Stimulated activated CD4-positive, alpha-beta T cell treated with anti-CD3 and anti-CD28 coated beads, Interleukin-4, amount 100 ng/mL, for 48 hours (primary cell): ENCODE measurements at places on chromosomes 6 and 20.

GRCh38 chr20:7264137-7264536 lies 496.7 kb downstream of the BMP2 start:
- no peak for DNase-seq

DNA sequence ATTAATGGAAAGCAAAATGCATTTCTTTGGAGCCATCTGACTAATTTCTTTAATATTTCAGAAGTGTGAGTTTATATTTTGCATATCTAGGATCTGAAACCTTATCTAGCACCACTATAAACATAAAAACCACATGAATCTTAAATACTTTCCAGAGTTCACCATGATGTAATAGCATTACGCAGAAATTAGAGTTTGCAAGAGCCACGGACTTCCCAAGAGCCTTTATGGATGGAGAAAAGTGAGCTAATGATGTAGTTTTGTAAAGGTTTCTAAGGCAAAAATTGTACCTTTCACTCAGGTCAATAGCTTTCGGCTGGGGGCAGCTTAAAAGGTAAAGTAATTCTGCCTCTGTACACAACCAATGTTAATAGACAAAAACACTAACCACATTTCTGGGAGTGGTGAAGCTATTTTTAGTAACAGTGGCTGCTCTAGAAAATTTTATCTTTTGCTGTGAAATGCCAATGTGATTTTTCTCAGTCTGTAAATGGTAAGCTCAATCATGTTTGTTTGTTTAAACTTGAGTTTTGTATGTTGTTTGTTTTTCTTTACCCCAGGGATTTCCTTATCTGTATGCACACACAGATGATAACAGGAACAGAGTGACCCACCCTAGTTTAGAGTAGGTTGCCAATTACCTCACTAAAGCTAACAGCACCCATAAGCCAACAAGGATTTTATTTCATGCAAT lies 80.5 kb downstream of the FILIP1 start:
- DNase-seq = no peak

- no peak for DNase-seq
Measured at GRCh38 chr6:5121479-5121878, 36.3 kb downstream of the PPP1R3G start.

DNA sequence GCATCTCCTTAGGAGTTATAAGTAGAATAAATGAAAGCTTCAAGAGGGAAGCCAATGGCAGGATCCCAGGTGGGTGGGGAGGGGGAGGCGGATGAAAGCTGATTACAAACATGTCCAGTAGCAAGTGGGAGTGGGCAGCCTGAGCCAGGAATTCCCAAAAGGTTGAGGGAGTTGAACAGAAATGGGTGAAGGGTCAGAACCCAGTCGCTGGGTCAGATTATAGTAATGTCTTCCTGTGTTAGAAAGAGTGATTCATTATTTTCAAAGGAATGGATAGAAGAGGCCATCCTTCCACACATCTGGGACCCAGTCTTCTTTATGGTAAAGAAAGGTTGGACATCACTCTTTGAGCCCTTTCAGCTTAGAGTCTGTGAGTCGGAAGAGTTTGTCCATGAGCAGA lies 41.0 kb upstream of the FAM50B start:
- no peak for DNase-seq

DNA sequence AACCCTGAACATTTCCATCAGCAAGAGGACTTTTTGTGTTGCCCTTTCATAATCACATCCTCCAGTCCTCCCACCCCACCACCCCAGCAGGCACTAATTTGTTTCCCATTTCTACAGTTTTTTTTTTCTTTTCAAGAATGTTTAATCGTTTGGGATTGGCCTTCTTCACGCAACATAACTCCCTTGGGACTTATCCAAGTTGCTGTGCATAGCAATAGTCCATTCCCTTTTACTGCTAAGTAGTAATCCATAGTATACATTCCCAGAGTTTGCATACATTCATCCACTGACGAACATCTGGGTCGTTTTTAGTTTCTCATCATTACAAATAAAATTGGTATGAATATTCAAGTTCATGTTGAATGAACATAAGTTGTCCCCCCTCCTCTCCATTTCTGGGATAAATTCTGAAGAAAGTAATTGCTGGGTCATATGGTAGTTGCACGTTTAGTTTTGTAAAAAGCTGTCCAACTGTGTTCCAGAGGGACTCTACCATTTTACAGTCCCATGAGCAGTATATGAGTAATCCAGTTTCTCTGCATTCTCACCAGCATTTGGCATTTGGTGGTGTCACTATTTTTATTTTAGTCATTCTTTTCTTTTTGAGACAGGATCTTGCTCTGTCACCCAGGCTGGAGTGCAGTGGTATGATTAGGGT lies 90.8 kb downstream of the DOK5 start:
- DNase-seq = no peak

DNA sequence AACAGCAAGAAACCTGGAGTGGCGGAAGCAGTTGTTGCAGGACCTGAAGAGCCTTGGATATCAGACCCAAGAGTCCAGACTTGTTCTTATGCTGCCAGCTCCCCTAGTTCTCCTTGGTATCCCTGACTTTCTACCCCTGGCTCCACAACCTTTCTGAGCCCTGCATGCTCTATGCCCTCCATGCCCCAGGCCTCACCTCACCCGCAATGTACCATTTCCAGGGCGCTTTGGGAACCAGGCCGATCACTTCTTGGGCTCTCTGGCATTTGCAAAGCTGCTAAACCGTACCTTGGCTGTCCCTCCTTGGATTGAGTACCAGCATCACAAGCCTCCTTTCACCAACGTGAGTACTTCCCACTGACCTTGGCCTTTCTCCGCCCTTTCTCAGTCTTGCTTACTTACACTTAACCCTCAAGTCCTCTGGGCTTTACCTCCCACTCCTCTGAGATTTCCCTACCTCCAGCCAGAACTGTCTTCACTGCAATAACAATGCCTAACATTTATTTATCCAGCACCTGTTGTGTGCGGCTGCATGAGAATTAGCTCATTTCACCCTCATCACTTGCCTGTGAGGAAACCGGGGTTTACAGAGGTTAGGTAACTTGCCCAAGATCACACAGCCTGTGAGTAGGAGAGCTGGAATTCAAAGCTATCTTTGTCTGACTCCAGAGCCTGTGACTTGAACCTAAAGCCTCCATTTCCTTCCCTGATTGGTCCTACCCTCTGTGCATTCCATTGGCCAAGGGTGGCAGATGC lies 2.3 kb downstream of the POFUT1 start:
- DNase-seq = no peak

GRCh38 chr20:32278199-32278643 lies 770 bp downstream of the KIF3B start:
- DNase-seq = no peak

GRCh38 chr6:115362234-115362633 lies 698.5 kb downstream of the FRK start:
- DNase-seq = no peak

GRCh38 chr6:166928644-166929541 lies 27.5 kb downstream of the RNASET2 start:
- DNase-seq = no peak

GRCh38 chr20:13305284-13305683 lies 84.2 kb downstream of the ISM1 start:
- no peak for DNase-seq

GRCh38 chr6:15949982-15950381 lies 178.9 kb upstream of the MYLIP start:
- DNase-seq = no peak

DNA sequence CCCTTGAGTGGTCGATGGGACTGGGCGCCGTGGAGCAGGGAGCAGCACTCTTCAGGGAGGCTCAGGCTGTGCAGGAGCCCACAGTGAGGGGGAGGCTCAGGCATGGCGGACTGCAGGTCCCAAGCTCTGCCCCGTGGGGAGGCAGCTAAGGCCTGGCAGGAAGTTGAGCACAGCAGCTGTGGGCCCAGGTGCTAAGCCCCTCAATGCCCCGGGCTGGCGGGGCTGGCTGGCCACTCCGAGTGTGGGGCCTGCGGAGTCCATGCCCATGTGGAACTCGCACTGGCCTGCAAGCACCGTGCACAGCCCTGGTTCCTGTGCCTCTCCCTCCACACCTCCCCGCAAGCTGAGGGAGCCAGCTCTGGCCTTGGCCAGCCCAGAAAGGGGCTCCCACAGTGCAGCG lies 948.4 kb upstream of the EYS start:
- DNase-seq = no peak

DNA sequence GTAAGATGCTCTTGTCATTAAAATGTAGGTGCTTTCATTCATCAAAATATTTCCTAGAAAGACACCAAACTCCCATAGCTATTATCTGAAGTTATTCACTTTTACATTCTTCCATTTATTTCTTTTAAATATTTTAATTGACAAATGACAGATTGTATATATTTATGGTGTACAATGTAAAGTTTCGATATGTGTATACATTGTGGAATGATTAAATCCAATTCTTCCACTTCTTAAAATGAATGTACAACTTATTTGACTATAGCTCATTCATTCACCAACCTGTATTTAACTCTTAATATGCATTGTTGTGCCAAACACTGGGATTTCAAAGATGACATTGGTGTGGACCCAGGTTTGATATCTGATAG lies 41.0 kb downstream of the CCN2 start:
- no peak for DNase-seq

DNA sequence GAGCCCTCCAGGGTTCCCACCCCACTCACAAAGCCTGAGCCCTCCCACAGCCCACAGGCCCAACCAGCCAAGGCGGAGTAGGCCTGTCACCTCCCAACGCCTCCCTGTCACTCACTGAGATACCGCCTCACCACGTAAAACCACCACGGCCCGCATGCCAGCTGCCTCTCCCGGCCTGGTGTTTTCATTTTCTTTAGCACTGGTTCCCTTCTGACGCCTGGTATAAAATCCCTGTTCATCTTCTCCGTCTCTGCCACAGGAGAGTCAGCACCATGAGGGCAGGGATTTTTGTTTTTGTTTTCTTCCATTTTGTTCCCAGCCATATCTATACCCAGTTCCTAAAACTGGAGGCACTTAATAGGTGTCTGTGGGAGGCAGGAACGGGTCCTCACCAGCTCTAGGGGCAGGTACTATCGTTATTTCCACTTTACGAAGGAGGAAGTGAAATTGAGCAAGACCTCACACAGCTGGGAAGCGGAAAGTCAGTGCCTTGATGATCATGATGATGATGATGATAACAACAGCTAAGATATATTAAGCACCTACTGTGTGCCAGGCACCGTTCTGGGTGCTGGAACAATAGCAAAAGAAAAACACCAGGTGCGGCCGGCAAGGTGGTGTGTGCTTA lies 58.6 kb downstream of the SNAI1 start:
- DNase-seq = no peak

GRCh38 chr20:16864069-16864468 lies 115.9 kb downstream of the OTOR start:
- DNase-seq = no peak

DNA sequence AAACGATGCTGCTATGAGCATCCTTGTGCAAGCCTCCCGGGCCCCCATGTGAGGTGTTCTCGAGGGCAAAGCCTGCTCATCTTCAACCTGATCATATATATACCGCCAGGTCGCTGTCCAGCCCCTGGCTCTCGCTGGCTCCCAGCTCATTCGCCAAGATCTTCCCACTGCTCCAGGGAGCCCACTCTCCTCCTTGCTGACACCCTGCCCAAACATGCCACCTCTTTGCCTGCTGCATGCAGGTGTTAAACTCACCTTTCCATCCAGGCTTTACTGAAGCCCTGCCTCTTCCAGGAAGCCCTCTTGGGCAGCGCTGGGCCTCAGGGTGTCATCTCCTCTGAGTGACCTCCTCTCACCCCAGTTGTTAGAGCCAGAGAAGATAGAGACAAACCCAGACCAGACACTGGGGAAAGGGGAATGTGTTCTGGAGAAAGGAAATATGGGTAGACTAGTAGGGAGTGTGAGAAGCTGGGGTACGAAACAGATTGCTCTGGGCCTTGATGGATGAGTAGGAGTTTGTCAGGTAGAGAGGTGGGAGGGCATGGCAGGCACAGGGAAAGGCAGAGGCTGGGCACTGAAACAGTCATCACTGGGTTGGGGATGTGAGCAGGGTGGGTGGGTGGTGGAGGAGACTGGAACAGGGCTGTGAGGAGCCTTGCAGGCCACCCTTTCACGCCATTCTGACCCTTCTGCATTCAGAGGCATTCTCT lies 1.2 kb upstream of the DLGAP4 start:
- no peak for DNase-seq

DNA sequence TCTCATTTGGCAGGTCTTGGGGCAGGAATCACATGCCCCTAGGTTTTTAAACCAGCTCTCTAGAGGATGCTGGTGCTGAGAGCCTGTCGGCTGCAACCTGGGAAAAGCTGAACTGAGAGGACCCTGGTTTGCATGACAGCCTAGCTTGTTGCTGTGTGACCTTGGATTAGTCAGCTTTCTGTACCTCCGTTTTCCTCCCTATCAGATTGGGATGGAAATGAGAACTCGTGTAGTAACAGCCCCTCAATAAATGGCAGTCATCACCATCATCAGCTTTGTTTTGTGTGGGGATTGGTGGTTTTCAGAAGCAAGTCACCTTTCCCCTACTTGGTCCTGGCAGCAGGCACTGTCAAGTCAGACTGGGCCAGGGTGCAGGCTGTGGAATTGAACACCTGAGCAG lies 75.2 kb upstream of the MYL9 start:
- DNase-seq = no peak

DNA sequence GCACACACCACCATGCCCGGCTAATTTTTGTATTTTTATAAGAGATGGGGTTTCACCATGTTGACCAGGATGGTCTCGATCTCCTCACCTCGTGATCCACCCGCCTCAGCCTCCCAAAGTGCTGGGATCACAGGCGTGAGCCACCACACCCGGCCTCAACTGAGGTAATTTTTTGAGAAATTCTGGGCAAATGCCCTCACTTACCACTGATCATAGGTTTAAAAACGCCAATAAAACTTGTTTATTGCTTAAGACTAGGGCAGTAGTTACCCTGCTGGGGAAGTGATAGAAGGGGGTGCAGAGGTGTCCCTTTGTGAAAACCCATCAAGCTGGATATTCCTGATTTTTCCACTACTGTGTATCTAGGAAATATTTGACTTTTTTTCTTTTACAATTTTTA lies 196.3 kb downstream of the BCAS1 start:
- DNase-seq = no peak

DNA sequence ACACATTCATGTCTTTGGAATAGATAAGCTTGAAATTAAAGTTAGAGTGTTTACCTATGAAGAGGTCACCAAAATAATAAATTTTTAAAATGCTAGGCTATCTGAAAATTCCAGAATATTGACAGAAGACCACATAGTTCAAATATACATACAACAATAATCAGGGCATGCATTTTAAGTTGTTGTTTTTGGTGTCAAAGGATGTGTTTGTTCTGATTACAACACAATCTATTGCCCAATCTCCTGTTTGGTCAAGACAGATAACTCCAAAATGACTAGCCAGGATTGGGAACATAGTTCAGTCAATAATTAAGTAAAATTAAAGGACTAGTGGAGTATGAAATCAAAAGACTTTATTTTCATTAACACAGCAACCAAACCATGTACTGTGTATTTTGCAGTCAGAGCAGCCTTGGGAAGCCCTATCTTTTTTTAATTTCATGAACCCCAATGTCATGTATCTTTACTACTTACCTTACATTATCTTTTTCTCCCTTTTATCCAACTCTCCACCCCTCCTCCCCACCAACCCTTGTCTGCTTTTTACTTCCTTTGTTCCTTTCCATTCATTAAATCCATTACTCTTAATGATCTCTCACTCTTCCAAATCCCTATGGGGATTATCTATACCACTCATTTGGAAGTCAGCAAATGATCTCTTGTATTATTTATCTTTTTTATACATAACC lies 111.2 kb downstream of the CDK19 start:
- DNase-seq = no peak
